ENCODE measurements at places on chromosomes 5 and 9.
A peak's percentile ranks its signal among the peaks of the same experiment; 100 is the strongest.

DNA sequence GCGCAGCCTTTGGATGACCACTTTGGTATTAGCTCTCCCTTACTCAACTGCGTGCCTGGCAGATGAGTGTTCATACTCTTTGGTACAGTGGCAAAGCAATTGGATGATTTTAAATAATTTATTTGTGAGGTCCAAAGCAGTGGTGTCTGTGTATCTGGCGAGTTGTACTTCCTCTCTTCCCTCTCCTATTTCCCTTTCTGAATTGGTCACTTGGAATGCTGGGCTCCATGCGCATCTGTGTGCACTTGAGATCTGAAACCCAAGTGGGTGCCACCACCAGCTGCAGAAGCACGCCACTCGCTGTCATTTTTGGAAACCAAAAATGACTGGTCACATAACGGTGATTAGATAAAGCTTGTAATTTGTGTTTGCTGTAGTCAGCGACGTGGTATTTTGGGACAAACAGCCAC is 386.0 kb upstream of the KLF4 start:
- DNase-seq, result no peak

- DNase-seq, result no peak
Measured at GRCh38 chr9:130297371-130297770, 31.8 kb downstream of the HMCN2 start.

- DNase-seq, result peak; percentile 38
Measured at GRCh38 chr9:34437006-34437925, 21.1 kb downstream of the FAM219A start.

- no peak for DNase-seq
Measured at GRCh38 chr5:73796164-73797131, 170.5 kb downstream of the ARHGEF28 start.

DNA sequence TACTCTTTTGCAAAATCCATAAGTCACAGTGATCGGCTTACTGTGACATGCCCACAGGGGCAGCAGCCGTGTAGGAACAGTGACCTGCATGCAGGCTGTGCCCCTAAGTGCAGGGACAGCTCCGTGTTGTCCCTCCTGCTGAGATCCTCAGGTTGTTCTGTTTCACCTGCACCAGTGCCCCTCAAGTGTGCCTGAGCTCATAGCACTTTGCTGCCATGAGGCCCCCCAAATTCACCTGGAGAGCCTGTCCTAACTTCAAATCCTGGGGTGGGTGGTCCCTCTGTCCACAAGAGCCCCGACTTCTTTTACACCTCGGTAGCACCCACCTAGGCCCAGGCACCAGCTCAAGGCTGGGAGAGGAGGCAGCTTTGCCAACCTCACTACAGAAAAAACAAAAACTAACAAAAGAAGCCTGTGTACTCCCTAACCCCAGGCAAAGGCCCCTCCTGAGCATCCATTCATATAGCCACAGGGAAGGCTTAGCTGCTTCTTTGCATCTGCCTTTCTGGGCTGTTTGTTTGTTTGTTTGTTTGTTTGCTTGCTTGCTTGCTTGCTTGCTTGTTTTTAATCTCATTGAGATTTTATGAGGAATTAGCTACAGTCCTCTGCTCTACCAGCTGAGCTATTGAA is 214.5 kb downstream of the AUH start:
- no peak for DNase-seq

GRCh38 chr9:136029556-136029955 is 65.5 kb downstream of the NACC2 start:
- no peak for DNase-seq

- DNase-seq, result no peak
Measured at GRCh38 chr5:95621839-95622629, 2.1 kb downstream of the GPR150 start.

GRCh38 chr5:59367791-59368394 is 525.6 kb downstream of the PDE4D start:
- DNase-seq, result peak; percentile 14

GRCh38 chr5:80139466-80139972 is 104.4 kb downstream of the THBS4 start:
- no peak for DNase-seq

- no peak for DNase-seq
Measured at GRCh38 chr5:112372543-112372942, 46.5 kb downstream of the EPB41L4A start.

DNA sequence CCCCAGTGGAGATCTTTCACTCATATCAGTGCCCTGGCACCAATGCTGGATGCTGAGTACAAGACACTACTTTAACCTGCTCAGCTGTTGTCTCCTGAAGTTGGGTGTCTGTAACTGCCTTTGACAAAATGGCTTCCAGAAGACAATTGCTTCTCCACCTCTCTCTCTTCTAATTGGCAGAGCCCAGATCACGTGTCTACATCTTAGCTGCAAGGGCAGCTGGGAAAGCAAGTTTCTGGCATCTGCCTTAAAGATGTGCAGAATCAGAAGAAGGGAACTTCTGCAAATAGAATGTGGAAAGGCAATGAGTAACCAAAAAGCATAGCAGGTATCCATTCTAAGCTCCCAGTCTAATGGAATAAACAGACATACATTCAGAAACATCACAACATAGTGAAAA is 81.1 kb downstream of the PDZD2 start:
- DNase-seq, result no peak

- DNase-seq, result no peak
Measured at GRCh38 chr9:117300371-117301110, 114.3 kb downstream of the ASTN2 start.

- no peak for DNase-seq
Measured at GRCh38 chr9:89444274-89444673, 53.6 kb downstream of the SEMA4D start.

DNA sequence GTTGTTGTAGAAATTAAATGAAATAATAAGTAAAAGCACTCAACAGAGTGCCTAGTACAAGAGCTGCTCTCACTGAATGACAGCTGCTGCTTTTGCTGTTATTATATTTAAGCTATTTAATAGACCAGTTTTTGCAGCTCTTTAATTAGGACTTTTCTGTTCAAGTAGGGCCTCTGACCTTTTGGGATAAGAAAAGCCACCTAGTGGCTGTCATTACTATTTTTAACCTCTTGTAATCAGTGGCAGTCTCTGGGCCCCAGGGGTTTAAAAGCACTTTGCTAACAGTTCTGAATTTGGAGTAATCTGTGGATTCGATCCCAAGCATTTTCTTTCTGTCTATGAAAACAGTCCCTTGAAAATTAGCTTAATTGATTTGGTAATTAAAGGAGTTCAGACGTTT is 121.1 kb downstream of the NUDT12 start:
- DNase-seq, result no peak

GRCh38 chr9:123425261-123425821 is 69.3 kb downstream of the CRB2 start:
- no peak for DNase-seq

DNA sequence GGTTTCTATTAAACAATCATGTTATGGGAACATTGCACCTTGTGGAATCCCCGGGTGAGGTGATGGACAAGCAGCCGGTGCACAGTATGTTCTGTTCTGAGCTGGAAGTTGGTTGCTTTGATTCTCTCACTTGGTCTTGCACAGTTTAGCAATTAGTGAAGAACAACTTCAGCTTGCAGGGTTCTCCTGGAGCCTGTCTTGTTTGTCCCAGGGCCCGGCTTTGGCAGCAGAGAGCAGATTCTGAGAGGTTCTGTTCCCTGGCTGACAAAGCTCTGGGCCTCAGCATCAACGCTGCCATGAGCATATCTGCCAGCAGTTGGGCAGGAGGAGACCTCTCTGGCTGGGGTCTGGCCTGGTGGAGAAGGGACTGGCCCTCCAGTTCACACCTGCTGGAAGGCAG is 16.9 kb downstream of the GADD45G start:
- no peak for DNase-seq

GRCh38 chr5:125113328-125113727 is 366.9 kb upstream of the ZNF608 start:
- DNase-seq, result no peak

- no peak for DNase-seq
Measured at GRCh38 chr5:20300110-20300509, 312.1 kb upstream of the CDH18 start.

DNA sequence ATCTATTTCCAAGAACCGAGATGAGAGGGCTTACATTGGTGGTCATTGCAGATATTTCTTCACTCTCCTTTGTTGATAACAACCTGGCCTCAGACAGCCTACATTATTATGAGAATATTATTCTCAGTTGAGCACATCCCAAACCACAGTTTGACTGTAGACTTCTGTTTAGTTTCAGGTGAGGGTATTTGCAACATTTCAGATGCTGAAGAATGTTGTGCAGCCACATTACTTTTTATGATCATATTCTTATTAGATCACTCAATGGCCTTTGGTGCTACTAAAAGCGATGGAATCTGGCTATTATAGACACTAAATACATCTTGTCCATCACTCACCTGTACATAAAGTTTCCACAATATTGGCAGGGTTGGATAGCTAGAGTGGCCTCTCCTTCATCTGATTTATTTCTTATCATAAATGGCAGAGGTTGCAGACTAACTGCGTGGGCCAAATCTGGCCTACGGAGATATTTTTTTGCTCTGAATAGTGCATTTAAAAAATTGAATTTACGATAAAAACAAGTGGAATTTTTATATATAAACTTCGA is 26.2 kb upstream of the RICTOR start:
- DNase-seq, result no peak

DNA sequence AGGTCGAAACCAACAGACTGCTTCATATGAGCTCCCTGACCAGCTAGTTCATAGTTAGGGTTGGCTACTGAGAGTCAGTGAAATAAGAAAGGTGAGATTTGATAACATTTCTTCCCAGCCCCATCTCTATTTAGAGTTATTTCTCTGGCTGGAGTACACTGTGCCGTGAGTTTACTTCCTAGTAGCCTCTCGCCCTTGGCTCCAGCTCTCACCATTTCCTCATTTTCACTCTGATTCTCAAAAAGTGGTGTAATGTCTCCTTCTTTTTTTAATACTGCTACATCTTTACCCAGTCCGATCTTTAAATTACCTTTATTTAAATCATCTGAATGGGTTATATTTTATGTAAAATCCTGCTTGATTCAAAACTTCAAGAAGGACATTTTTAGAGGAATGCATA is 100.4 kb upstream of the FAM174A start:
- no peak for DNase-seq

DNA sequence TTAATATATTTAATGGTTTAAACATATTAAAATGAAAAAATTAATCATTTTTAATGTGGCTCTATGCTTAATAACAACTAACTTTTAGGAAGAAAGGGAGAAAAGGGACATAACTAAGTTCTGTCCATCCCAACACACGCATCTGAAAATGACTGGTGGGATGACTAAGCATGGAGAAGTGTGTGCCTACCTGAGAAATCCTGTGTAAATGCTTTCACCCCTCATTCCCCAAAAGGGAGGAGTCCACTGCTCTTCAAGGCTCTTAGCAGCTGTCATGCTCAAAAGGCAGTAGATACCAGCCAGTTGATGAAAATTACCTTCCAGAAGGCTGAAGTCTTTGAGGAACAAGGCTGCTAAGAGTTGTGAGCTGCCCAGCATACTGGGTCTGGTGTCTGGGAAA is 130.9 kb downstream of the NFIB start:
- DNase-seq, result no peak

DNA sequence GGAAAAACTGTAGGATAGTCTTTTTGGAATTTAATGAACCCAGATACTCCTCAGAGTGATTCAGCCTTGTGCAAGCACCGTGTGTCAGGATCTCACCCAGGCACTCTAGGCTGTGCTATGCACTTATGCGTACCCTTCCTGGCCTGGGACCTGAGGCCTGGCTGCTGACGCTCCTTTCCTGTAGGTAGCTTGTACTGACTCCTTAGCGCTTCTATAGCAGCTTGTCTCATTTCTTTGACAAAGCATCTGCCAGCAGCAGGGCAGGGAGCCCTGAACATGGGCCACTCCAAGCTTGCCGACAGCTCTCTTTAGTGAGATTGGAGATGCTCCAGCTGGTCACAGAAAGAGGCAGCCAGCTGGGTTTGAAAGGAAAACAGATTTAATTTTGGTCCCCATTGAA is 147.3 kb downstream of the SGCD start:
- no peak for DNase-seq

- DNase-seq, result no peak
Measured at GRCh38 chr9:70772601-70773000, 348.8 kb downstream of the TRPM3 start.

GRCh38 chr5:155332618-155333017 is 319.1 kb downstream of the KIF4B start:
- no peak for DNase-seq

DNA sequence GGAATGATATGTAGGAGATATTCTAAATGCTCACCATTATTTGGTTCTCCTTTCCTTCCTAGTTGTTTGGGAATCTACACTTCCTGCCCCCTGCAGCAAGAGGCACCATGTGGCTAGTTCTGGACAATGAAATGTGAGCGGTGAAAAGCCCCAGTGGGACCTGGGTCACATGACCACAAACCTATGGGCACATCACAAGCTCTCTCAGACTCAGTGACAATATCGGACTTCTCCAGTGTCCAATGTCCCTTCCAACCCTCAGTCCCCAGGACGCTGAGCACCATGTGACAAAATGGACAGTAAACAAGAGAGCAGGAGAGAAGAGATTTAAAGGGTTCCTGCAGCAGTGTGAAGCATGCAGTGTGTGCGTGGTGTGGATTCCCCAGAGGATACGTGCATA is 44.6 kb upstream of the FOXE1 start:
- DNase-seq, result no peak

- DNase-seq, result no peak
Measured at GRCh38 chr9:137430723-137431415, 7.7 kb downstream of the NOXA1 start.

- DNase-seq, result no peak
Measured at GRCh38 chr5:18105449-18105848, 471.2 kb downstream of the TAF11L14 start.

- DNase-seq, result no peak
Measured at GRCh38 chr5:42572313-42572712, 149.1 kb downstream of the GHR start.

- DNase-seq, result no peak
Measured at GRCh38 chr5:29485333-29485732, 1708.2 kb upstream of the CDH6 start.

- no peak for DNase-seq
Measured at GRCh38 chr9:68577774-68578591, 37.3 kb upstream of the TMEM252 start.

GRCh38 chr5:13357929-13358328 is 586.6 kb downstream of the DNAH5 start:
- DNase-seq, result no peak

- DNase-seq, result no peak
Measured at GRCh38 chr5:43314724-43315123, 1.5 kb upstream of the HMGCS1 start.

GRCh38 chr5:130171699-130172098 is 267.4 kb downstream of the CHSY3 start:
- no peak for DNase-seq

Data from stimulated activated CD4-positive, alpha-beta T cell treated with anti-CD3 and anti-CD28 coated beads, TNF-alpha, amount 100 ng/mL, for 24 hours (primary cell).